ENCODE measurements at places on chromosomes 12 and 14.
A peak's percentile ranks its signal among the peaks of the same experiment; 100 is the strongest.

DNA sequence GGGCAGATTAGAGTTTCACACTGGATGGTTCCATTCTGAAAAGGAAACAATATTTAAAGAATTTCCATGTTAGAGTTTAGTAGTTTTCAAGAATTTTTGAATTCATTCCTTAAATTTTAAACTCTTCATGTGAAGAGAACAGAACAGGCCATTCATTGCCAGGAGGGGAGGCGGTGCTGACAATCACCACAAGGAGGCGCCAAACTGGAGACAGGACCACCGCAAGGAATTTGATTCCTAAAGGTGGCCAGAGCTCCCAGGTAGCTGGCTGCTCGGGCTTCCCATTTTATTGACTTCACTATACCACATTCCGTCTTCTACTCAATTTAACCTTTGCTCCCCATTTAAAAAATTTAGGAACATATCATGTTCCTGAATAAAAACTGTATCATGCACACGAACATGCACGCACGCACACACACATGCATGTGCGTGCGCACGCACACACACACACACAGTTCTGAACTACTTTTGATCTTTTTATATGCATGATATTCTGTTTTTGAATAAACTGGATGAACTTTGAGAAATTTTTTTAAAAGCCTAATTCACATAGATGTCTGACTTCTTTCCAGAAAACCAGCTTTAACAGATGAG is 101.2 kb downstream of the NELL2 start:
- DNase-seq: no peak

DNA sequence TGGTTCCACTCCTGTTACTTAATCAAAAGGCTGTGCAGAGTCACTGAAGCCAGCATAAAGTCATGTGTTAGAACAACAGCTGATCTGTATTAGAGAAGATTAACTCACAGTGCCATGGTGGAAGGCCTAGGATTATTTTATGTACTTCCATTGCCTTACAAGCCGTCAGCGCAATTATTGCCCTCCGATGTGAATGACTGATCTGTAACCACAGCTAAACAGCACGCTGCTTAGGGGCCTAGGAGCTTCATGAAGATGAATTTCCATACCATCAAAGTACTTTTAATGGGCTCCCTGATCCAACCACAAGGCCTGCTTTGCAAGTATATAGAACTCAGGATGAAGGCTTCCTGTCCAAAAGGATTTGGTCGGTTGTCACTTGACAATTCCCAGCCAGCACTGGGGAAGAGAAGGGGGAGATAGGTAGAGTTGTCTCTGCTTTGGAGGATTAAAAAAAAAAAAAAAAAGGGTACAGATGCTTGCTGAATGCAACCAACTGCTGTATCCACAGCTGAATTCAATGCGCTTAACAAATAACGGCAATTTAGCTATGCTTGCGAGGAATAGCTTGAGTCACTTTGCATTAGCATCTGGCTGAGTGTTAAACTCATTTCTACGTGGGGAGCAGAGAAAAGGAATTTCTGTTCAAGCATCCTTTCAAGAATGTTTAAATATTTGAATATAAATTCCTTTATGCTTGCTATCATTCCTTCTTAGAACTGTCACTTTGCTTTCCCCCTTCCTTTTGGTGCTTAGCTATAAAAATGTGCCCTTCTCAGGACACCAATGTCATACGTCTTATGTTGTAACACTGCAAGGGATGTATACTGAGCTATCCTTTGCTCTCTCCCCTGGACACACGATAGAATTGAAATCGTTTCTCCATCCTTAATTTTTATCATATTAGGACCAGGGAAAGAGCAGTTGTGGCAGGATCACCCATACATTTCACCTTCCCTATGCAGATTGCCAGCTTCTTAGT is 387.8 kb downstream of the SOX5 start:
- no peak for DNase-seq

DNA sequence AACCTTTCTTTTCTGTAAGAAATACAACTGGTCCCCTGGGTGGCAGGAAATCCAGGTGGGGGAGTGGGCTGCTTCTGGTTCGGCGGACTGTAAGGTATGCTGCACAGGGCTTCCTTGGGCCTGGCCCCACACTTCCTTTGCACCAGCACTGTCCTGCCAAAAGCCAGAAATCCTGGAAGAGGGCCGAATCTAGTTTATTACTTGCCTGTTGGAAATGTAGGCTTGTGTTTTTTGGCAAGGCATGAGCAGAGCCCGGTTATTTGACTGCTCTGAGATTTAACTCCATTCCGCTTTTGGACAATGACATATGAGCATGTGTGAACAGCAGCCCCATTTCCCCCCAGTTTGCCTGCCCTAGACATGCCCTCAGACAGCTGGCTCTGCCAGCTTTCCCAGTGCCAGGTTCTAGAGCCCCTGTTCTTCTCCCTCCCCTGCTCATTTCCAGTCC is 86.6 kb downstream of the BORCS5 start:
- no peak for DNase-seq

- no peak for DNase-seq
Observed at GRCh38 chr12:93164103-93164880, 213.4 kb upstream of the NUDT4 start.

- DNase-seq: no peak
Observed at GRCh38 chr14:84029246-84029645, 1500.7 kb upstream of the FLRT2 start.

DNA sequence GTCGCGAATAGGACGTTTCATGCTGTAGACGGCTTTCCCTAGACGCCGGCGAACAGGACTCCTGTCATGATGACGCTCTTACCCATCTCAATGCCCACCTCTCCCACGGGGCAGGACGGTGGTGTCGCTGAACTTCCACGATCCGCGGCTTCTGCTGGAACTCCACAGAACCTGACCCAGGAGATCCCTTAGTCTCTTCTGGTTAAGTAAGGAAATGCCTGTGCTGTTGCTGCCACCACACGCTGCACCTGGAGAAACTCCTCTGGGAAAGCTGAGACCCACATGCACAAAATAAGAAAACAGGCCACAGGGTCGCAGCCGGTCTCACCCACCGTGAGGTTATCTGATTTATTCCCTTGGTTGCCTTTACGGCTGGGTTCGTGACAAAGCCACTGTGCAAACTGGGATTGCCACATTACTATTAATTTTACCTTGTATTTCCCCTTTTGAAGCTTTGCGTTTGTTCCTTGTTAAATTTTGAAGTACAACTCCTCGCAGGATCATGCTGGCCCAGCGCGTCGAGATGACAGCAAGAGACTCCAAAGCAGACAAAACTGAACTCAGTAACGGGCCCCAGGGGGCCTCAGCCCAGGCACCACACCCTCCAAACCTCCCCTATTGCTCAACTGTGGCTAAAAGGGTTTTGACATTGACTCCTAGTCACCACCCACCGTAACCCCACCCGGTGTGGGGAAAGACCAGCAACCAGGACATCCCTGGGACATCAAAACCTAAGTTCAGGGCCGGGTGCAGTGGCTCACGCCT is 9.2 kb upstream of the MMP17 start:
- DNase-seq: no peak

GRCh38 chr12:56678852-56679251 is 9.2 kb downstream of the PTGES3 start:
- DNase-seq: no peak

DNA sequence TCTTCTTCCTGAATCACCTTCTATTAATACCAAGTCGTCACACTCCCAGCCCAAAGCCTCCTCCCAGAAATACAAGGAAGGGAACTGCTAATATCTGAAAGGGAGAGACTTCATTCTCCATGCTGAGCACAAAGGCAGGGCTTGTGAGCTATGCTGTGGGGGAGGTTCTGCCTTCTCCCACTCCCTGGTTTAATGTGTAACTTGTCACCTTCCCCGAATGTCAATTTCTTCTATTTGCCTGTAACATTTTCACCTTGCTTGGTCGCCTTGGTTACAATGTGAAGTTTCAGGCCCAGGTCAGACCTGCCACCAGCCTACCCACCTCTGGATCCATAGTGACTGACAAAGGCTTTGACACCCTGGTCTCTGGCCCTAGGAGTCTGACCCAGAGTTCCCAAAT is 82.0 kb upstream of the ESRRB start:
- no peak for DNase-seq

- no peak for DNase-seq
Observed at GRCh38 chr12:2768224-2768961, 26.4 kb upstream of the FKBP4 start.

DNA sequence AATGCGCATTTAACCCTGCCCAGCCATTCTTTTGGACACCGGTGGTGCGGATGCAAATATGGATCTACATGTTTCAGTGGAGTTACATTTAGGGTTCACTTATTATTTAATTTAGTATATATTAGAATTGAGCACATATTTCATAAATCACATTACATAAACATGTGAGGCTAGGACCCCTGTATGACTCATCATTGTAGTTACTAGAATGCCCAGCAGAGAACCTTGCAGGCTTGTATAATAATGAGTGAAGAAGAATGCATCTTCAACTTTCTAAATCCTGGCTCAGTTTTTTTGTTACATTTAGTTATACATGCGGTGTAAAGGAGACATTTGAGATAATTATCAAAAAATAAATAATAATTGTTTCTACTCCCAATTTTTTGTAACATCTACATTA is 369.0 kb downstream of the ATP23 start:
- DNase-seq: no peak

- DNase-seq: no peak
Observed at GRCh38 chr12:12230275-12230674, 36.6 kb downstream of the LRP6 start.

GRCh38 chr12:96302687-96303310 is 97.4 kb downstream of the CDK17 start:
- no peak for DNase-seq

DNA sequence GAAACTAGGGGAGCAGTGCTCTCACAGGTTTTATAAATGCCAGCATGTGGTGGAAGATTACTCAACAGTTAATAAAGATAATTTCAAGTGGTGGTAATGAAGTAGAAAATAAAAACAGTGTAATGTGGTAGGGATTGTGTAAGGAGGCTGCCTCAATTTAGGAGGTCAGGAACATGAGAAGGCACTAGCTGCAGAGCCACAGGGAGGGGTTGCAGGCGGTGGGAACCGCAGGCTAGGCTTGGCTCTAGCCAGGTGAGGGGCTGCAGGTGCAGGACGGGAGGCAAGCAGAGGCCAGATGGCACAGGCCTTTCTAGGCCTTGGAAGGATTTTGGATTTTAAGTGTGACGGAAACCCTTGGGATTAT is 768 bp downstream of the METTL25 start:
- peak; percentile 48 for DNase-seq

DNA sequence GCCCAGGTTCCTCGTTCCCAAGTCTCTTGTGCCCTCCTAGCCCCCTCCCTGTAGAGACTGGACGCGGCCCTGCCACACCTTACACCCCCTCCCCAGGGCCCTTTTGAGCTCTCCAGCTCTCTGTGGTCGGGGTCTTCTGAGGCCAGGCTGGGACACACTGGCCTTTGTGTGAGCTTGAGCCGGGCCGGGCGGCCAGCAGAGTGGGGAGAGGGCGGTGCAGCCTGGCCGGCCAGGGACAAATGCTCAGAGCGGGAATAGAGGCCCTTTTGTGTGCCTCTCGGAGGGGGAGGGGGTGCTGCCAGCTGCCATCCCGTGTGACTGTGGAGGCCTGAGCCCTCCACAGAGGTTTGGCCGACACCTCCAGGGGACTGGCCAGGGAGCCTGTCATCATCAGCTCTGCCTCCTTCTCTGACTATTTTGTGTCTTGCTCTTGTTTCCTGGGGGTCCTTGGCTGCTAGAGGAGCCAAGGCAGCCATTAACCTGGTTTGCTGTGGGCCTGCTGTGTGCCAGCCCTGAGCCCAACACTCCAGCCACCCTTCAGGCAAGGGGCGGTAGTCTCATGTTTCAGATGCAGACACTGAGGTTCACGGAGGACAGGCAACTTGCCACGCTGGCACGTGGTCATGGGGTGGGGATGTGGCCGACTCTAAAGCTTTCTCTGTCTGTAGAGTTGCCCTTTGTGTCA is 13.6 kb downstream of the FAM222A start:
- DNase-seq: no peak

- no peak for DNase-seq
Observed at GRCh38 chr14:55038708-55039107, 11.7 kb downstream of the SOCS4 start.

- peak; percentile 29 for DNase-seq
Observed at GRCh38 chr12:40152783-40153383, 47.0 kb upstream of the SLC2A13 start.

DNA sequence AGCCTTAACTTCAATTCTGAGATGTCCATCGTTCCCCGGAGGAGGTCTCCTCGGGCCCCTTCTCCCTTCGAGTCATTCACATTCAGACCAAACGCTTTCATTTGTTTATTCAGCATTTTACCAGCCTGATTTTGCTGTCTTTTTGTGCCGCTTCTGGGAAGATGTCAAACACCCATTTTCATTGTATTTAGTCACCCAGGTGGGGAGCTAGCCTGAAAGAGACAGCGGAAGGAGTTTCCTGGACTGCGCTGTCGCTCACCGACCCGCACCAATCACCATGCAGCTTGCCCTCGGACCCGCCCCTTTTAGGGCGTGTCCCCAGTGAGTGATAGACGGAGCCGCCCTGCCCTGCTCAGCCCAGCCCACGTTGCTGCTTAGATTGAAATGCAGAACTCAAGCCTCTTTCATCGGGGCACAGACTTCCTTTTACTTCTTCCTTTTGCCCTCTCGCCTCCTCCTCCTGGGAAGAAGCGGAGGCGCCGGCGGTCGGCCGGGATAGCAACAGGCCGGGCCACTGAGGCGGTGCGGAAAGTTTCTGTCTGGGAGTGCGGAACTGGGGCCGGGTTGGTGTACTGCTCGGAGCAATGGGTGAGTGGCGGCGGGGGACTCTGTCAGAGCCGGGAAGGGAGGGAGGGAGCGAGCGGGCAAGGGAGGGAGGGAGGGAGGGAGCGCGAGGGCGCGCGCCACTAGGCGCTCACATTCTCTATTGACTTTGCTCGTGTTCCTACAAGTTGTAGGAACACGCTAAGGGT is at the start of gene PAX9:
Gene PAX9 (plus strand): TSS at position 355 of the 752 bp plus-strand sequence. CDS start 230 bp downstream, at position 585.
- peak; percentile 98 for DNase-seq

- no peak for DNase-seq
Observed at GRCh38 chr12:2523844-2524243, 270.9 kb upstream of the FKBP4 start.

DNA sequence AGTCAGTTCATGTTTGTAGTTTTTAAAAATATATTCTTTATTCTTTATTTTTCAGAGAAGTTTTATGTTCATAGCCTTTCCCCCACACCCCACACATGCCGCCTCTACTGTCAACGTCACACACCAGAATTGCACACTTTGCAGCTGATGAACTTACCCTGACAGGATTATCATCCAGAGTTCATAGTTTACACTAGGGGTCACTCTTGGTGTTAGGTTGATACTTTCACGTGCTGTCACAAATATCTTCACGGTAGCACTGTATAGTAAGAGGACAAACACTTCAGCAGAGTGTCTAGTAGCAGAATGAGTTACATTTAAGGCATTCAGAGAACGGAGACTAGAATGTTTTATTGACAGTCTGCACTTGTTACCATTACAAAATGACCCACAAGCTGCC is 5.1 kb downstream of the DPPA3 start:
- no peak for DNase-seq

DNA sequence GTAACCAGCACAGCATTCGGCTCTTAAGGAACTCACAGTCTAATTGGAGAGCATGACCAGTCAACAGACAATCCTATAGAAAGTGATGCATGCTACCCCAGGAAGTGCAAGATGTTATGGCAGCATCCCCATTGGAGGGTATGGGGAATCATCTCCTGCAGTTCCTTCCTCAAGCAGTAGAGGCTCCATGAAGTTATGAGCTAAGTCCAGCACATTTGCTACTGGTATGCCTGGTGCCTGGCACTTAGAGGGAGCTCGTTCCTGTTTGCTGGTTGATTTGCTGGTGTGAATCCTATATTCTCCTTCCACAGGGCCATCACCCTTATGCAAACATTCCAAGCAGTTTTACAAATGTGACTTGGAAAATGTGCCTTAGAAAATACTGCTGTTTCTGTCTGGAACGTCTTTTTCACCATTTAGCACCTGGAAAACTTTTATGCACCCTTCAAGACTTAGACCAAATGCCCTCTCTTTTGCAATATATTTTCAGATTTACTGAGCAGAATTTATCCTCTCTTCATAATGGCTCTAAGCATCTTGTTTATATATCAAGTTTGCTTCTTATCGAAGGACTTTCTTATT is 136.1 kb upstream of the WSCD2 start:
- peak; percentile 56 for DNase-seq
